Gastroesophageal sphincter (tissue), 4 donors: ENCODE measurements at places on chromosomes 4 and X. TPM values are rescaled to one million over a fixed set of nuclear protein-coding genes. Genes with fewer than 3 reads are reported as not detected.

DNA sequence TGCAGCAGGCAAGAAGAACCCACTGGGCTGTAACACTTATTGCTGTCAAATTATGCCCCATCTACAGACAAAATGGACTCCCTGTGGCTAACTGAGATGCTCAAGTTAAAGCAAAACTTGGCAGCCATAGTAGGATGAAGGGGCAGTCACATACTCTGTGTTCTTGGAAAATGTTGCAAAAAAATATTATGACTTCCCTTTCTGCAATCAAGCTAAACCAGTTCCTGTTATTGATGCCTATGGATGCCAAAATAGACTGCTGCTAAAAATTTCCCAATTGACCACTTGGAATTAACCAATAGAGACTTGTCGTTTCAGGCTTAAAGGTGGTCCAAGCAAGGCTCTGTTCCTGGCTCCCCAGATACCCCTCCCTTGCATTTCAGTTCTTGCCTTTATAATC is 49.5 kb downstream of the IQCM start:
- ATAC-seq = no peak

DNA sequence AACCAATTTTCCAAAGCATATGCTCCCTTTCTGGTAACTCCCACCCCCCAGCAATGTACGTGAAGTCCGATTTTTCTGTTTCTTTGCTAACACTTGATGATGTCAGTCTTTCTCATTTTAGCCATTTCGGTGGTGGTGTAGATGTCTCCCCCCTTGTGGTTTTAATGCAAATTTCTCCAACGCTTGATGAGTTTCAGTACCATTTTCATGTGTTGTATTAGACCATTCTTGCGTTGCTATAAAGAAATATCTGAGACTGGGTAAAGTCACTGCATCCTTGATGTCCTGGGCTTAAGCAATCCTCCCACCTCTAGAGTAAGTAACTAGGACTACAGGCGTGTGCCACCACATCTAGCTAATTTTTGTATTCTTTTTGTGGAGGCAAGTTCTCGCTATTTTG is 148.4 kb upstream of the VCX3A start:
- ATAC-seq = no peak

ATXN3L gene
- total RNA-seq = not detected

LRCH2 gene
- total RNA-seq = 10.8 TPM

GRCh38 chrX:108642273-108642628 is 94.1 kb downstream of the IRS4 start:
- ATAC-seq = no peak

RAB41 gene
- not detected for total RNA-seq

CSAG3 gene
- not detected for total RNA-seq

ARFIP1 gene
- total RNA-seq = 27.3 TPM

DNA sequence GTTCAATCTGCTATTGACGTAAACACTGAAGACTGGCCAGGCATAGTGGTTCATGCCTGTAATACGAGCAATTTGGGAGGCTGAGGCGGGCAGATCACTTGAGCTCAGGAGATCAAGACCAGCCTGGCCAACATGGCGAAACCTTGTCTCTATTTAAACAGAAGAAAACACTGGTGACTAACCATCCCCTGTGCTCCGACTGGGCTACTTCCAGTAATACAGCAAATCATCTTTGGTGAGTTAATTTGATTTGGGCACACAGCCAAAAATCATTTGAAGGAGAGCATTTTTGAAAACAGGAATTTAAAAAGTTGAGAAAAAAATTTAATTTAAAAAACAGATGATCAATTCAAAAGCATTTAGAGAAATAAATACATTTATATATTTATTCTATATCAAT is 52.0 kb downstream of the SEC24D start:
- no peak for ATAC-seq

DNA sequence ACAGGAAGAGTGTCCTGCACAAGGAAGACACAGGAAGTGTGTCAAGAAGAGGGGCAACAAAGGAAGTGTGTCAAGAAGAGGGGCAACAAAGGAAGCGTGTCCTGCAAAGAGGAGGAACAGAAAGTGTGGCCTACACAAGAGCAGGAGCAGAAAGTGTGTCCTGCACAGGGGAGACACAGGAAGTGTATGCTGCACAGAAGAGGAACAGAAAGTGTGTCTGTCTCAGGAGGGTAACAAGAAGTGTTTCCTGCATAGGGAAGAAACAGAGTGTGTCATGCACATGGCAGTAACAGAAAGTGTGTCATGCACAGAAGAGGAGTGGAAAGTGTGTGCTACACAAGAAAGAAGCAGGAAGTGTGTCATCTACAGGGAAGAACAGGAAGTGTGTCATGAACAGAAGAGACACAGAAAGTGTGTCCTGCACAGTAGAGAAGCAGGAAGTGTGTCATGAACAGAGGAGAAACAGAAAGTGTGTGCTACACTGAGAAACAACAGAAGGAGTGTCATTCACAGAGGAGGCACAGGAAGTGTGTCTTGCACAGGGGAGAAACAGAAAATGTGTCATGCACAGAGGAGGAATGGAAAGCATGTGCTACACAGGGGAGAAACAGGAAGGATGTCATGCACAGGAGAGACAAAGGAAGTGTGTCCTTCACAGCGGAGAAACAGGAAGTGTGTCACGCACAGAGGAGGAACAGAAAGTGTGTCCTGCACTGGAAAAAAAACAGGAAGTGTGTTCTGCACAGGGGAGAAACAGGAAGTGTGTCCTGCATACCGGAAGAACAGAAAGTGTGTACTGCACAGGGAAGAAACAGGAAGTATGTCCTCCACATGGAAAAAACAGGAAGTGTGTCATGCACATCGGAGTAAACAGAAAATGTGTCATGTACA is 526.4 kb upstream of the PRKX start:
- ATAC-seq = no peak

DNA sequence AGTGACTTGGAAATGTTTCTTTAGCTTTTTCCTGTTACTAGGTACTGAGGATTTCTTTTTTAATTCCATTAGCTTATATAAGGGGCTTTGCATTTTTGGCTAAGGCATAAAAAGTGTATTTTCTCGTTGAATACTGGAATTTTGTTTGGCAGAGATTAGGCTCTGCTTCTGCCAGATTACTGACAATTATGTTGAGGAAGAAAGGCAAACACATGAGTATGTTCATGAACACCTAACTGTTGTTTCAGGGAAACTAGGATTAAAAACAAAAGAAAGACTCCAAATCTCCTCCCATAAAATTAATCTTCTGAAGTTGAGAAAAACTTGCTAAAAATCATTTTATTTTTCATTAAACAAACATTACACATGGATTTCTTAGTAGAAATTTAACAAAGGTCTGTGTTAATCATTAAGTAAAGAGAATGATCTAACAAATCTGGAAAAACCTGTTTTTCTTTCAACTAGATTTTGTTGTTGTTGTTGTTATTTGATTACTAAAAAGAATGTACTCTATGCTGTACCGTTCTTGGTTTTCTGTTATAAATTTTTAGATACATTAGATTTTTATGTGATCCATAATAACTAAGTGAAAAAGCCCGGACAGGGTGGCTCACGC is 43.3 kb upstream of the STAG2 start:
- ATAC-seq = no peak

DNA sequence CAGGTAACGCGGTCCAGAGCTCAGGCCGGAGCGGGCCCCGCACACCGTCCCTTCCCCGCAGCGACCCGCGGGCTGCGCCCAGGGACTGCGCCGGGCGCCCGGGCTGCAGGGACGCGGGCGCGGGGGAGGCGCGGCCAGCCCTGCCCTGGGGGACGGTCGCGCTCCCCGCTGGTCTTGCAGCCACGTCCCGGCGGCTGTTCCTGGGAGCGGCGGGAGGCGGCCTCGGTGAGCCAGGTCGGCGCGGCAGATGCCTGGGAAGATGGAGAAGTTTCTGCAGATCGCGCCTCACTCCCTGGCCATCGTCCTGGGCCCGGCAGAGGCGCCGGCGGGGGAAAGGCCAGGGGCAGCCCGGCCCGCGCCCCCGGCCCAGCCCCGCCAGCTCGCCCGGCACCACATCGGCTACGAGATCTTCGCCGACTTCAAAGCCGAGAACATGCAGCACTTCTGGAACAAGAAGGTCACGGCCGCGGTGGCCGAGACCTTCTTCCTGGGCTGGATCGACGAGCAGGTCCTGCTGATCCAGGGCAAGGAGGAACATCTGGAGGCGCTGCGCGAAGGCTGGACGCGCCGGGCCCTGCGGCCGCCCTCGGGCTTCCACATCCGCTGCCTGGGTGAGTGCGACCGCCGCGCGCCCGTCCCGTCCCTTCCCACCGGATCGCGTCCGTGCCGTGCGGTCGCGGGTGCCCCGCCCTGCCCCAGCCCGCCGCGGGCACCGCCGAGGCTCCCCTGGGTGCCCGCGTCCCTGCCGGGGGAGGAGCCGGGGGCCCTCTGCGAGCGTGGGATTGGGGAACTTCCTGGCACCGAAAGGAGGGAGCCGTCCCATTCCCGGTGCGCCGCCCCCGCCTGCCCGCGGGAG is 107.4 kb upstream of the STOX2 start:
- peak; percentile 52 for ATAC-seq

GRCh38 chr4:16202598-16202997 is 23.7 kb downstream of the TAPT1 start:
- no peak for ATAC-seq

DNA sequence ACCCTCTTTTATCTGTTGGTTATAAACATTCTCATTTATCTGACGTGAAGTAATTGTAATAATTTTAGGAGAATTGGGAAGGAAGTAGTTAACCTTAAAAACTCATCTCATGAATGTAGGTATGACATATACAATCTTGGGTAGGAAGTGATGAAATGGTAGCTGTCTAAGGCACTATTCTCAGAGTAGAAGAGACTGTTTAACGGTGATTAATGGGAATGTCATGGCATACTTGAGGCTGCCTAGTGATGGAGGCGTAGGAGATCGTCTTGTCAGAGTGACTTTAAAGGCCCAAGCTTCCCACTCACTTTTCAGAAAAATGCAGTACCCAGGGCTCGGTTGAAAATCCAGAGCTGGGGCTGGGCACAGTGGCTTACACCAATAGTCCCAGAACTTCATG is 19.4 kb upstream of the AGA start:
- ATAC-seq = no peak

DNA sequence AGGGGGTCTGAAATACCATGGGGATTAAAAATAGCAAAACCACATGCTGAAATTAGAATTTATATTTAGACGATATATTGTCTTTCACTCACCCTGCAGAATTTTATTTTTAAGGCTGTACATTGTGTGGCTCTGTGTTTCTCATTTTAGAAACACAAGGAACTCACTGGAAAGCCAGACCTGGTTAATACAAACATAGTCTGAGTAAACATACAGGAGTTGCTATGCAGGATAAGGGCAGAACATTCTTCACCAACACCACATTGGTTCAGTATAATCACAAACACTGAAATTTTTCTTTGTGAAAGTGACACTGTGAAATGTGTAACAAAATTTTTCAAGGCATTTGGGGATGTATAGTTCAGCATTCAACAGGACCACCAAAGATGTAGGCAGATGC is 115.5 kb downstream of the ARX start:
- ATAC-seq = no peak

DNA sequence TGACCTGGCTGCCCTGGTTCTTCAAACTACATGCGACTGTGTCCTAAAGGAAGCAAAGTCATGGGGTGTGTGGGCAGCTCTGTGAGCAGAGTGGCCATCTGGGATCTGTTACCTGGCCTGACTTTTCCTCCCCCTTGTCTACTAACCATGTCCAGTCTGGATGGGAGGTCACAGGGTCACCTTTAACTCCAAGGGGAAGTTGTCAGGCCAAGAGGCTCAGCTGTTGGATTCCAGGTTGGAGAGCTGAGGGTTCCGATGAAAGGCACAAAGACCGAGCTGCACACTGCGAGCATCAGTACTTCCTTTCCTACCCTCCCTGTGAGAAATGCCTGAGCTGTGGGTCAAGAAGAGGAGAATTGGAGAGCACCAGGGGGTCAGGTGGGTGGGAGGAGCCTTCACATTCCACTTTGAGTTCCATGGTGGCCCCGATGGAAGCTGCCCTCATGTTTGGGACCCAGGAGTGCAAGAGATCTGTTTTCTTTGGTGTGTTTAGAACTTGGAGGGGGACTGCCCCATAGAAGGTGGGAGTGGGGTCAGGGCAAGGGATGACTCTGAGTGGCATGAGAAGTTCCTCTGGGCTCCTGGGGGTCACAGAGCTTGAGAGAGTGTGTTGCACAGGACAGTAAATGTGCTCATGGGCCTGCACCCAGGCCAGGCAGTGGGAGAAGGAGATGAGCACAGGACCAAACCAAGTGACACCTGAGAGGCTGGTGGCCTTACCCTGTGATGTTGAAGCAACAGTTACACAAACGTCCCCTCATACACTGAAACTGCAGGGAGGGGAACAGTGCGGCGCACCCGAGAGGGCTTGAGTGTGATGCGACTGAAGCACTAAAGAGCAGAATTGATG is 36.2 kb downstream of the RGS12 start:
- ATAC-seq = no peak

SAGE1 gene
- total RNA-seq = not detected

RHOH gene
- total RNA-seq = 4.4 TPM

- no peak for ATAC-seq
Observed at GRCh38 chrX:46695491-46695890, 63.4 kb downstream of the SLC9A7 start.

DNA sequence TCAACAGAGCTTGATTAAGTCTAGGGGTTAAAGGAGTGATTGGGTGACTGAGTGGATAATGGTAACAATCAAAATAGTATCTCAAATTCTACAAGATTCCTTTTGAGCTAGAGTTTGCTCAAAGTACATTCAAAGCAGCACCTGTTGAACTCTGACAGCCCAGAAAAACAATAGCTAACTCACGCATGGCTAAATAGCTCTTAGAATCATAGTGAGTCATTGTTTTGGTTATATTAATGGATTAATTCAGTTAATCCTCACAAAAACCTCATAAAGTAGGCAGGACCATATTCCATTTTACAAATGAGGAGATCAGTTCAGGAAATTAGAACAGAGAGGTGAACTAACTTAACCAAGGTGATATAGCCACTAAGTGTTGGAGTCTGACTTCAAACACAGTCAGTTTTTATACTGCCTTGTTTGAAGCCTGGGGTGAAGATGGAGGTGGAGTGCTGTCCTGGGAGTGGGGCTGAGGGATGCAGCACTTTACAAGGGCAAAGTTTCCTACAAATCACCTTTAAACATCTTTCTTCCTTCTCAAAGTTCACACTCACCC is 35.9 kb upstream of the PPM1K start:
- no peak for ATAC-seq
